ENCODE measurements at places on chromosomes 11 and 22. TPM values are rescaled to one million over a fixed set of nuclear protein-coding genes. Genes with fewer than 3 reads are reported as not detected.
A peak's percentile ranks its signal among the peaks of the same experiment; 100 is the strongest.

The RASD2 gene
- total RNA-seq: 0.77 TPM

DNA sequence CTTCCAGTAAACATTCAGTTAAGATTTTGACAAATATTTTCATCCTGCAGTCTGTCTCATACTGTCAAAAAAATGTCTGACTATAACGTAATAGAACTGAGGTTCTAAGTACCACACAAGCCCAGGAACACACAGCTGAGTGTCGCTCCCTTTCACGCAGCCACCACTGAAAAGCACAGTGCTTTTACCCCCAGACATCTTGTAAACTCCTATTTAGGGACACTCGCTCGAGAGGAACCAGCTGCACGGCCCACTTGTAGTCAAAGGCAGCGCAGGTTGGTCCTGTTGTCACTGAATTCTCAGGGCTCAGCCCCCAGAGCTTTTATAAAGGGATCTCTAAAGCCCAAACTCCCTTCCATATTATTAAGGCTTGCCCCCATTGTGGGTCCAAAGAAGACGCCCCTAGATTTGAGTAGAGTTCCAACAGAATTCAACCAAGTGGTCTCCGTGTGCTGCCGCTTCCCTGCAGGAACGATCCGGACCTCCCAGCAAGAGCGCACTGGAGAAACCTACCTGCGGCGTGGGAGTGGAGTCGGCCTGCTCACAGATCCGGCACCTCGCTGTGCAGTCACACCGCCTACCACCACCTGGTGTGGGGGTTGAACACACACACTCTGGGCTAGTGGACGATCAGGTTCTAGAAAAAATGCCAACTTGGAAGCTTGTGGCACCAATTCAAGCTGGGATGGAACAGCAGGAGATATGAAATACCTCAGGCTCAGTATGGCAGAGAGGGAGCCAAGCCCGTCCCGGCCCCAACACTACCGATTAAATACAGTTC, 23.4 kb downstream of the ASPHD2 start:
- DNase-seq: no peak

- no peak for DNase-seq
Observed at GRCh38 chr11:114296605-114297372, 590 bp downstream of the NNMT start.

DNA sequence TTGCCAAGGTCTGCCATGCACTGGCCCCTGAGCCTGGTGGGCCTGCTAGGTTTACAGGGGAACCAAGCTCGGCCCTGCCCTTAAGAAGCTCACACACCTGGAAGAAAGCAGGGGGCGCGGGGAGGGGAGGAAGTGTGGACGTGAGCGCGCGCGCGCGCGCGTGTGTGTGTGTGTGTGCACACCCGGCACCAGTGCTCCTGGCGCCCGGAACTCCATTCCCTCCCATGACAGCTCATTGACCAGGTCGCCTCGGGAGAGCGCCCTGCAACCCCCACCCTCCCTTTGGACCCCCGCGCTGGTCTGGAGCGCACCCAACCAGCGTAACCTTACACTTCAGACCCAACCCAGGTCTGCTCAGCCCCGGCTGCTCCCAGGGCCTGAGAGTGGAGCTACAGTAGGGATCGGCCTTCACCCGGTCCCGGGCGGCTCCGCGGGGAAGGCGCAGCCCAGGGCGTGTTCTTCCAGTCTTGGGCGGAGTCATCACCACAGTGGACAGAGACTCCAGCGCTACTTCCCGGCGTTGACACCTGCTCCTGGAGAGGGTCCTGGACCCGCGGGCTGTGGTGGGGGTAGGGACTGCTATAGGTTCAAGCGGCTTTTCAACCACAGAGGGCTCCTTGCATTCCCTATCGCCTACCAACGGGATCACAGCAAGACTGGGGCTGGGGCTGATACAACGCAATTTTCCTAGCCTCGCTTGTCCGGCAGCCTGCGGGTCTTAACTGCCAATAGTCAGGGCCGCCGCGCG, 1.5 kb downstream of the GALNT18 start:
- DNase-seq: no peak

- no peak for DNase-seq
Observed at GRCh38 chr11:40037005-40037404, 1422.4 kb downstream of the LRRC4C start.

DNA sequence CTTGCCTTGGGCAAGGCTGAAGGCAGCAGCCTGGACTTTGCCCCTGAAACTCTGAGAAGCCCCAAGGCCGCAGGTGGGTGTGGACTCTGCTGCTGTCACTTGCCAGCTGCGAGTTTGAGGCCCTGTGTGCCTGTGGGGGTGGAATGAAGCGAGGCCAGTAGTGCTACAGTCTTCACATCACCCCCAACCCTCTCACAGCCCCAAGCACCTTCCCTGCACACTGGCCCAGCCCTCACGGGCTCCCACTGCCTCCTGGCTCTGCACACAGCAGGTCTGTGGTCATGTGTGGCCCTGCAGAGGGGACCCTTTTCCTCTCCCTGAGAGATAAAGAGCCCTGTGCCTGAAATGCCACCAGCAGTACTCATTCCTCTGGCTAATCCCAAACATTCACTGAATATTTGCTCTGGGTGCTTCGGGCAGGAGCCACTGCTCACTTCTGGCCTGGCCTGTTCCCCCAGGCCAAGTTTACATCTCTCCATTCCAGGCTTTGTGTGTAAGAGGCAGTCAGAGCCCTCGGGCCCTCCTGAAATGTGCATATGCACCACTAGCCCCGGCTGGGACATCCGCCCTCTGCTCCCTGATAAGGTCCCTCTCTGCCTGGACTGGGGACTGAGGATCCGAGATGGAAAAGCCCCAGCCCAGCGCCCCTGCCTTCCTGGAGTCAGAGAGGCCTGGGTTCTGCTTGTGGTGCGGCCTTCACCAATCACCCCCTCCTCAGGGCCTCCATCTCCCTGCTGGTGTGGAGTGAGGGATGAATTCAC, 17.7 kb downstream of the MGAT3 start:
- DNase-seq: no peak

The MRGPRF gene
- 28.6 TPM for total RNA-seq

- DNase-seq: no peak
Observed at GRCh38 chr11:19087658-19088057, 27.1 kb upstream of the MRGPRX2 start.

The C22orf42 gene
- total RNA-seq: 1.8 TPM

DNA sequence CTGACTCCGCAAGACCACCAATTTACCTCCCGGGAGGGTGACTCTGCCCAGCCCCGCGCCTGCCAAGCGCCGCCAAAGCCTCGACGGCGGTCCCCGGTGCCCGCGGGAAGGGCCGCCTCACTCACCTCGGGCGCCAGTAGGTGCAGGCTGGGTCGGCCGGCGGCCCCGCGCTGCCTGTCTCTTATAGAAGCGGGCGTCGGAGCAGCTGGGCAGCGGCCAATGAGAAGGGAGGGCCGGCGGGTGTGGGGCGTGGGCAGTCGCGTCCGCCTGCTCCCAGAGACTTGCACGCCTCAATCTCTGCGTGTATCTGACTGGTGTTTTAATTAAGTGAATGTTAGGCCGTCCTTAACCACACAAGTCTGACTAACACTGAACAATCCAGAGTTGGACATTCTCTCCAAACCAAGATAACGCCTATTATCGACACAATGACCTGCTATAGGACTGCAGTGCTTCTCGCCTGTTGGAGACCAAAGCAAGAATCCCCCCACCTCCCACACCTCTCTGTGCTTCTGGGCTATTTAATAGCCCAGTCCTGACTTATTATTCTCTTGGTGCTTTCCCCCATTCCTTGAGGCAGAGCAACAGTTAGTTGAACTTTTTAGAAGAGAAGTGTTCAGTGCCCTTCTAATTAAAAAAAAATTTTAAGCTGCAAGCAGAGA, at the start of gene TPH1:
Gene TPH1 (minus strand): TSS at position 154 of the 662 bp plus-strand sequence. CDS start 5,507 bp downstream, outside the sequence.
- peak; percentile 54 for DNase-seq

GRCh38 chr22:33521879-33522665, 398.2 kb downstream of the LARGE1 start:
- DNase-seq: no peak

GRCh38 chr11:95378789-95379188, 147.8 kb upstream of the SESN3 start:
- no peak for DNase-seq

- no peak for DNase-seq
Observed at GRCh38 chr11:31767066-31767465, 44.1 kb downstream of the PAX6 start.

- no peak for DNase-seq
Observed at GRCh38 chr11:14981507-14981906, 9.4 kb upstream of the CALCA start.

- DNase-seq: no peak
Observed at GRCh38 chr11:44764583-44764982, 37.8 kb downstream of the TSPAN18 start.

The CYP2D6 gene
- total RNA-seq: 2.1 TPM

DNA sequence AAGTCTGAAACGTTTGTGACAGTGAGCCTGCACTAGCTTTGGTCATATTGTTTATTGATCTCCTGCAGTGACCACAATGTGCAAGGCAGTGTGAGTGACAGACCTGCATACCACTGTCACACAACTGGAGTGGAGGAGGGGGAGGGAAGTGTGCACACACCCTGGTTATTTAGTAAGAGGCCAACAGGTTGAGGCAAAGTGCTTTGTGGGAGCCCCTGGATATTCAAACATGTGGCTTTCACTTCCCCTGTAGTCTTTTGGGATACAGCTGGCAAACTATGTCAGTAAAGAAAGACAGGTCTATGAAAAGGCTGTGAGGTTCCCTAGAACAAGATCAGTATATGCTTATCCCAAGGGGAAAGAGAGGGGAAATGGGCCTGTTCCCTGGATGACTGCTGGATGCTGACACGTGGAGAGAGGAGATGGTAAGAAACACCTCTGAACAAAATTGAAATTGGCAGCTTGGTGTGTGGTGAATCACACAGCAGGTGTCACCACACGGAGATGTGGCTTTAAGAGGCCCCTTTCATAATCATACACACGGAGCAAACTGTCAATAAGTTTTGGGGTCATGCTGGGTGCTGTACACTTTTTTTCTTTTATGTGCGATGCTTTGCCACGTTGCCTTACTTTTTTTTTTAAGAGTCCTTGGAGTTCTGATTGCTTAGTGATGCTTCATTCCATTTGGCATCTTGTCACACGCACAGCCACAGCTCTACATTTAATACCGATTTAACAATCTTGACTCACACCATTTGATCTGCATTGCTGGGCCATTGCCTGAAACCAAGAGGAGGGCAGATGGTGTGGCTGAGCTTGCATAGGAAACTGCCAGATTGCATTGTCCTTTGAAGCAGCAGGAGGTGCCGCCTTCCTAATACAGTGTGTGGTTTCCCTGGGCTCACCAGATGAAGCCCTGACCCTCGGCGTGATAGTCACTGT, 11.3 kb downstream of the OSBP2 start:
- DNase-seq: no peak

DNA sequence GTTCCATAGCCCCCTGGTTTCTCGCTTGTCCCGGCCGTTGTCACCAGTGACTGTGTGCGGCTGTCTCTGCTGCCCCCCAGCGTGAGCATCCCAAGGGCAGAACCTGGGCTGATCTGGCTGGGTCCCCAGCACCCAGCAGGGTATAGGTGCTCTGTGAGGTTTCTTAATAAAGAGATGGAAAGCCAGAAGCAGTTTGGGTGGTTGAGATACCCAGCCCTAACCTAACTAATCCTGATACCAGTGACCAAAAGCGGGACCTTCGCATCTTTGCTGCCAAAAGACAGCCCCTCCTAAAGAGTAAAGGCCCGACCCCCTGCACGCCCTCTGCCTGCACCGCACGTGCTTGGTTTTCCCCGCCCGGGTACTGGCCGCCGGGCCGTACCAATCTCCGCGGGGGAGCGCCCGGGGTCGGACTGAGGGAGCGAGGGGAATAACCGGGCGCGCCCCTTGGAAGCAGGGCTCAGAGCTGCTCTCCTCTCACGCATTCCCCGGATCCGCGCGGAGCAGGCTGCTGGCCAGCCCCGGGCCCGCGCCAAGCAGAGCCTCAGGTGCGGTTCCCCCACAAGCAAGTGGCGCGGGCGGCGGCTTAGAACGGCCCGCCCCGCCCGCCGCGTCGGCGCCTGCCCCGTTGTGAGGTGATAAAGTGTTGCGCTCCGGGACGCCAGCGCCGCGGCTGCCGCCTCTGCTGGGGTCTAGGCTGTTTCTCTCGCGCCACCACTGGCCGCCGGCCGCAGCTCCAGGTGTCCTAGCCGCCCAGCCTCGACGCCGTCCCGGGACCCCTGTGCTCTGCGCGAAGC, at the start of gene DGAT2:
Gene DGAT2 (plus strand): TSS at position 667 of the 797 bp plus-strand sequence. CDS start 214 bp downstream, outside the sequence.
- peak; percentile 27 for DNase-seq

- peak; percentile 73 for DNase-seq
Observed at GRCh38 chr11:65110354-65110861, 1.3 kb upstream of the TM7SF2 start.

- no peak for DNase-seq
Observed at GRCh38 chr11:132030896-132031295, 660.5 kb downstream of the NTM start.

DNA sequence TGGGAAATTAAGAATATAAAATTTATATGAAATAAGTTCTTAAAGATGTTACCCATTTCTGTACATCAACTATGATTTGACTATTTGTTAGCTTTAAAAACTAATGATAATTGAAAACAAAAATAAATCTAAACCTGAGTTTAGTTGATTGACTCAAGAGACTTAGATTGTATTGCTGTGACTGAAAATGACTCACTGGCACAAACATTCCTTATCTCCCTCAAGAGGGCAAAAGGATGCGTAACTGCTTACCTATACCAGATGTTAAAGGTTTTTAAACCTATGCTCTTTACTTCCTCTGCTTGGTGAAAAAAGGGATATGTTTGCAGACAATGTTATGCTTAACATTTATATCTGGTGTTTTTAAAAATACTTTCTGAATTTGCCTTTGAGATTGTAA, 30.3 kb downstream of the ATM start:
- DNase-seq: peak; percentile 1

GRCh38 chr22:33909911-33910310, 10.4 kb downstream of the LARGE1 start:
- no peak for DNase-seq

The PNPLA5 gene
- total RNA-seq: 0.22 TPM

GRCh38 chr11:134003792-134004495, 47.2 kb upstream of the IGSF9B start:
- DNase-seq: no peak

DNA sequence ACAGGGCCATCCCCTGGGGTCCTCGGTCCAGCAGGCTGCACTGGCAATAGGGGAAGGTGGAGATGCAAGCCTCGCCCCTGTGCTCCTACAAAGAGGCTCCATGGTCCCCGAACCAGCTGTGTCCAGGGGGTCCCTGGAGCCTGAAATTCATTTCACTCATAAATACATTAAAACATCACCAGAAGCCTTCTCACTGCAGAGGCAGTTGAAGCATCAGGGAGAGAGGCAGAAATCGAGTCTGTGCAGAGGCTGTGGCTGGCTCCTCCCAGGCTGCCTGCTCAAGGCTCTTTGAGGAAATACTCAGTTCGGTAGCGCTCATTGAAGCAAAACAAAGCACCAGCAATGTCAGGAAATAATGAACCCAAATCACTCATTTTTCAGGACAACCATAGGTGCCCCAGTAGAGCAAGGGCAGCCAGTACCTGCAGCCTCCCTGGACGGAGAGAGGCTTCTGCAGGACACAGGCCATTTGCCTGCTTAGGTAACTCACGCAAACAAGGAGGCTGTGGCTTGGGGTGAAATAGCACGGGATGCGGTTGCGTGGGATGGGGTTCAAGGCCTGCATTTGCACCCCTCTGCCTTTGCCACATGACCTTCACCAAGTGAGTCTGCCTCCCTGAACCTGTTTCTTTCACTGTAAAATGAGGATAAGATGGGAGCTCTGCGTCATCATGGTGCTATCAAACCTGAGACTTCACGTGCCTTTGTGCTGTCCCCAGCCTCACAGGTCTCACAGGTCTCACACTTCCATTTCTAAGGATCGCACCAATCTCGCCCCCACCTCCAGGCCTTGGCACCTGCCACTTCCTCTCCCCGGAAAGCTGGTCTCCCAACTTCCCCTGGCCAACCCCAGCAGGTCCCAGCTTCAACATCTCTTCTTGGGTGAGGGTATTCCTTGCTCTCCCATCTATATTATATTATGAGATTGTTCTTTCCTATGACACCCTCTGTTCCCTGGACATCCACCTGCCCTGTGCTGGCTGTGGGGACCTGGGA, 84.3 kb upstream of the SHISAL1 start:
- no peak for DNase-seq
